Adipocyte (in vitro differentiated cells): ENCODE measurements at places on chromosomes 5 and 9.

- DNase-seq, result no peak
Observed at GRCh38 chr5:27242258-27242626, 203.9 kb upstream of the CDH9 start.

DNA sequence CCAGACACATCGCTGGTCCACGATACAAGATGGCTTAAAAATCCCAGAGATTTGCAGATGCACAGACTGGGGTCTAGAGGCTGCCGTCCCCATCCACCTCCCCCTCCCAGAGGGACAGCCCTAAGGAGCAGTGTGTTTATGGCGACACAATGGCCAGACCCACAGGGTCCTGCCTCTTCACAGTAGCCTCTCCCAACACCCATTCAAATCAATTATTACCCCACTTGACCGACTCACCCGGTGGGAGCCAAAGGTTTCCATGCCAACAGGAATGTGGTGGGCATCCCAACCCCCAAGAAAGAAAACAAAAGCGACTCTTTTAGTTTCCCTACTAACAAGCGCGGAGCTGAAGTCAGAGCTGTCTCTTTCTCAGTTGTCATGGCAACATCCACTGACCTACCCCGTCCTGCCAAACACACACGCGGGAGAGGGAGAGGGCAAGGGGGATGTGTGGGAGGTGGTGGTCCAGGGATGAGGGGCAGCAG, 209.0 kb downstream of the TTLL11 start:
- no peak for DNase-seq

GRCh38 chr5:112757468-112758208, 20.0 kb downstream of the APC start:
- DNase-seq, result peak; percentile 90

DNA sequence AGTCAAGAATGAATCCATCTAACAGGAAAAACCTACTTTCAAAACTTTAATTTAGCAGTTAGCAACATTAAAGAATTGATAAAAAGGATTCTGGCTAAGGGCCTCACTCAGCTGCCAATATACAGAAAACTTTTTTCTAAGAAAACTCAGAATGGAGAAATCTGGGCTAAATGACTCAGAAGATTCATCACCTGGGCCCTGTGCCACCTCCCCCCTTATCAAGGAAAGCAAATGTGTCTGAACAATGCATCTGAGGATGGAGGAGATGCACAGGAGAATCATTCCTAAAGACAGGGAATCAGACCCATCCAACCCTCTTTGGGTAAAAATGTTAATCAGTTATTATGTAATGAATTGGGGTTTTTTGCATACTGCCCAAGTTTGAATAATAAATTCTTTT, 592.0 kb upstream of the DMAC1 start:
- no peak for DNase-seq

DNA sequence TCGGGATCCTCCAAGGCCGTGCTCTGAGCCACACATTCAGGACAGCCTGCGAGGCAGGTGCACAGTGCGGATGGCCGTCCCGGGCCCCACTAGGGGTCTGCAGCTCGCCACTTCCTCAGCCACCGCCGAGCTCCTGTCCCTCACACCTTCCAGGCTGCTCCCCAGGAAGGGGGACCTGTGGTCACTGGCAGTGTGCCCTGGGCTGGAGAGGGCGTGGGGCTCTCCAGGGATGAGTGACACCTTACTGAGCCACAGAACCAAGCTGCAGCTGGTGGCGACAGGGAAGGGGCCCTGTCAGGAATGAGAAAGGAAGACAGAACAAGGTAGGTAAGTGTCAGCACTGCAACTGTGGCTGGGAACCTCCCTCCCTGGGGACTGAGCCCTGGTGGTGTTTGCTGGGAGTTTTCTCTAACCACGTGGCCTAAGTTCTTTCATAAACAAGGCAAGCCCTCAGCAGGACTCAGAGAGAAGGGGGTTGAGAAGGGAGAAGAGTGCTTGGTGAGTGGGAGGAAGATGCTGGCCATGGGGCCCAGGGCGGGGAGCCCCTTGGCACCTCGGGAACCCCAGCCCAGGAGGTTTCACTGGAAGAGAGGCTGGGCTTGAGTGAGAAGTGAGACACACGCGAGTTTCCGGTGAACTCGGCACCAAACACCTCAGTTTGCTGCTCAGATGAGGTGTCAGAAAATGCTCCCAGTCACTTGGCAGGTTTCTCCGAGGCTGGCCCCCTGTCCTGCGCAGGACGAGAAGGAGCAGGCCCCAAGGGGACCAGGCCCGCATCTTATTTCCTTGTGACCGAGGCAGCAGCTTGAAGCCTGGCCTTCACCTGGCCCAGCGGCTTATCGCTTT, 5.2 kb downstream of the IL13 start:
- peak; percentile 32 for DNase-seq
